CD4-positive, alpha-beta T cell treated with Interleukin-4 for 4 hours (primary cell): ENCODE measurements at places on chromosomes 5 and 9.

GRCh38 chr5:109143031-109143430 is 266.7 kb downstream of the PJA2 start:
- no peak for DNase-seq

DNA sequence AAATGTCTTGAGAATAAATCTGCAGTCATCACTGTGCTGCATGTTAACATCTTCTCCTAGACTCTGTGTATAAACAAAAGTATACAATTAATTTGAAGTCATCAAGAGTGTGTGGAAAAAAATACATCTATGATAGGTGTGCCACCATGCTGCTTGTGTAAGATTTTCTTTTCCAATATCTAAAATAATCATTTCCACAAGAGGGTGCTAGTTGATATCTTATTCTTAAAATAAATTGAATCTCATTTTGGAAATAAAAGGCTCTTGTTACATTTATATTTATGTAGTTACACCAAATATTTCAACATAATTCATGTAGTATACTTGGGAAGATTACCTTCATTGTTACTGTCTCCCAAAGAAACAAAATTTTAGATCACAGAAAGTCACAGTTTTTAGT is 14.1 kb upstream of the MOCS2 start:
- no peak for DNase-seq

- no peak for DNase-seq
Measured at GRCh38 chr5:60355181-60355580, 344.8 kb downstream of the DEPDC1B start.

- no peak for DNase-seq
Measured at GRCh38 chr9:89659891-89660685, 55.3 kb downstream of the GADD45G start.

DNA sequence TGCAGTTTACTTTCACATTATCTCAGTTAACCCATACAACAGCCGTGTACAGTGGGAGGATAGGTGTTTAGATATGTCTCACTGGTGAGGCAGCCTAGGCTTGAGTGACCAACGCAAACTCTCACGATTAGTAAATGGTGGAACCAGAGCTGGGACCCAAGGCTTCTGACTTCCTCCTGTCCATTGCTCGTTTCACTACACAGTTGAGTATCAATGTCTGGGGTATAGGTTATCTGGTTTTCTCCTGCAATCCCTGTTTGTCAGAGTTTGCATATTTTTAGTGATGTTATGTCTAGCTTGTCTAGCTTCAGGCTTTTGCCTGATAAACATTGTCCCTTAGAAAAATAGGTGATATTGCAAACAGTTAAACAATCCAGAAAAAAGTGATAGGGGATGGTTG is 62.6 kb downstream of the NUP214 start:
- no peak for DNase-seq

- no peak for DNase-seq
Measured at GRCh38 chr5:153447534-153447933, 42.9 kb upstream of the GRIA1 start.

- no peak for DNase-seq
Measured at GRCh38 chr9:120490888-120491595, 88.9 kb downstream of the CDK5RAP2 start.

DNA sequence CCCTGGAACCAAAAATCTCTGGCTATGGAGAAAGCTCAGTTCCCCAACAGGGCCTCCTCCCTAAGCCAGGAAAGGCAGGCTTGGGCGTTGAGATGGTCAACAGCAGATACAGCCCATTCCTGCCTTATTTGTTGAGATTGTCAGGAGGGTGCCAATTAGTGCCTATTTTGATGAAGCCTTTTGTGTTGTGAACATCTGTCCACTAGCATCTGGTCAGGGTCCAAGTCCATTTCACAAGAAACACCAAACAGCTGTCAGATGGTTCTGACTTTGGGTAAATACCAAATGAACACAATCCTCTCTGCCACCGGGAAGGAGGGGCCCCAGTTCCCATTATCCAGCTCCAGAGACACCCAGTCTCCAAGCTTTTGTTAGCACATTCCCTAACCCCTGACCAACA is 19.9 kb downstream of the SEMA6A start:
- DNase-seq: no peak

- DNase-seq: no peak
Measured at GRCh38 chr9:35606138-35606504, 1.1 kb downstream of the TESK1 start.

DNA sequence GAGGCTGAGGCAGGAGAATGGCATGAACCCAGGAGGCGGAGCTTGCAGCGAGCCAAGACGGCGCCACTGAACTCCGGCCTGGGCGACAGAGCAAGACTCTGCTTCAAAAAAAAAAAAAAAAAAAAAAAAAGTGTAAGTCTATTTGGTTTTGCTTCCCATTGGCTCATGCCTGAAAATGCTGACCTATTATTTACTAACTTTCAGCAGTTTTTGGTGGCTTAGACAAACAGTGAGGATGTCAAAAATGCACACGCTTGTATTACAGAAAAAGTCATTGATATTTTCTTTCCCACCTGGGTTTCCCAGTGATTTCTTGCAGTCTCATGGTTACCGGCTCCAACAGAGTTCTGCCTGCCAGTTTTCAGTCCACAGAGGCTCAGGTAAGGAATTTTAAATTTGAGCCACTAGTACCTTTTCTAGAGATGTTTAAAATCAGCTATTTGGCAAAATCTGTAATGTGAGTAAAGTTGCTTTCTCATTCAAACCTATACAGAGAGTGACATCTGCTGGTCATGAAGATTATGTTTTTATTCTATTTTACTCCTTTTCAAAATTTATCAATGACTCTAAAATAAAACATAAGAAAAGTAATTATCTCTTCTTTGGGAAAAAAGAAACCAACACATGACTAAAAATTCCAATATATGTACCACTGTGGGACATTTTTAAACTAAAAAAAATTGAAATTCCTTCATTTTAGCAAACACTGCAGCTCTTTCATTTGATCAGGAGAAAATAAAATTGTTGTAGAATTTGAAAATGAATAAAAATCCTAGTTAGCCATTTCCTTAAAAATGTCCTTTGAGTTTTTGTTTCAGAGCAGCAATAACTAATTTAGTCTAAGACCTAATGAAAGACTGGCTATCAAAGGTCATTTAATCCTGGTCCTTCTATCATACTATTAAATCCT is 8.8 kb downstream of the FAM200C start:
- peak; percentile 42 for DNase-seq

- no peak for DNase-seq
Measured at GRCh38 chr5:4082966-4083564, 487.4 kb downstream of the IRX1 start.

- DNase-seq: no peak
Measured at GRCh38 chr5:16757146-16757545, 140.3 kb upstream of the RETREG1 start.

DNA sequence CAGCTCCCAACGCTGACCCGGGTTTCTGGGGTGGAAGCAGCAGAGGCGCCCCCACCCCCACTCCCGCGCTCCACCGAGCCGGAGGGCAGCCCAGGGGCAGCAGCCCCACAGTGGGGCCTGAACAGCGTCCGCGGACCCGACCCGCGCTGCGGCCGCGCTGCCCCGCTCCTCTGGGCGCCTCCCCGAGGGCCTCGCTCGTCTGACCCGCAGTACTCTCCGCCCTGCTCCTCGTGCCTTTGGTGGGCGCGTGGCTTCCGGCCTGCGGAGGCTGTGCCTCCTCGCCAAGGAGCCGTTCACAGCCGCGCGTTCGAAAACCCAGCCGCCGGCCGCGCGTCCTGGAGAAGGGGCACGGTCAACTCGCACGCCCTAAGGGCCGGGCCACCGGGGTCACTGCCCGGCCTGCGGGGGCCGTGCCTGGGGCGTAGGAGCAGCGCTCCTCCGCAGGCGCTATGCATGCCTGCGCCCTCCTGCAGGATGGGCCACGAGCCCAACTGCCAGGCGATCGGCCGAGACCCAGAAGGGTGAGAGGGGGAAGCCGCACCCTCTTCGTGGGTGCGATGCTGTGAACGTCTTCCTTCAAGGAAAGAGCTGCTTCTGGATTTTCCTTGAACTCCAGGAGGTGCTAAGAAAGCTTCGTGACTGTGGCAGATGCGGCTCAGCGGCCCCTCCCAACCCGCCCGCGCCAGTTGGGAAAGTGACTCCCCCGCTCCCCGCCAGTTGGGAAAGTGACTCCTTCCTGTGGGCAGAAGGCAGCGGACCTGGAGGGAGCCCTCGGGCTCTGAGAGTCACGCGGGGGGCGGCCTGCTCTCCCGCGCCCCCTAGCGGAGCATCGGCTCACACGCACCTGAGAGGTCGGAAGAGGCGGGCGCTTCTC is 82.7 kb downstream of the HSD17B3 start:
- peak; percentile 22 for DNase-seq

- no peak for DNase-seq
Measured at GRCh38 chr5:88736494-88736893, 146.5 kb downstream of the MEF2C start.

DNA sequence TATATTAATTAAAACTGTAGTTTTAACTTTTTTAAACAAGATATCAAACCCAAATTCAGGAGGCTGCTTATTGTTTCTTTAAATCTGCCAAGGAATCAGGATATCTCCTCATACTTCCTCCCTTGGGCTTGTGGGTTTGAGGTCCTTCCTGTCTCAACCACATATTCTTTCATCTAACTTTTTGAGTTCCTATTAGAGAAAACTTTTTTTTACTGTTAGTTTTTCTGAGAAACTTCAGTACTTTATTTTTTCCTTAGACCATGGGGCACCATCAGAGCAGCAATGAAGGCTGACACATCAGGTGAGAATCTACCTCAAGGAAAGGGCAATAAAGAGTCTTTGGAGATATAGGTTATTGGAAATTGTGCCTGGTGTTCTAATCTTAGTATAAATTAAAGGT is 56.7 kb downstream of the TSSK1B start:
- peak; percentile 42 for DNase-seq

- peak; percentile 65 for DNase-seq
Measured at GRCh38 chr5:134525683-134526482, 413 bp downstream of the JADE2 start.

DNA sequence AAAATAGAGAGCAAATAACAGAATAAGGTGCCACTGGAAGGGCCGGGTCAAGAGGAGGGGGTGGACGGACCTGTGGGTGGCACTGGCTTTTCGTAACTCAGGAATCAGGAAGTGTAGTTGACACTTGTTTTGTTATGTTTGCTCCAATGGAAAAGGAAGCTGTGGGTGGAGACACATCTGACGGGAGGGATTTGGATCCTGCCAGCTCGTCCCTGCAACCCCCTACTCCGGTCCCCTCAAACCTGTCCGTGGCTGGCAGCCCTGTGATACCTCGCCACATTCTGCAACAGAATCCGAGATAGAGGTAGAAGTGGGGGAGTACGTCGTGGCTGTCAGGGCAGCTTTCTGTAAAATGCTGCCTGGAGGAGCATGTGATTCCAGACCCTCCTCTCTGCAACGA is 104.2 kb upstream of the IER5L start:
- DNase-seq: no peak

DNA sequence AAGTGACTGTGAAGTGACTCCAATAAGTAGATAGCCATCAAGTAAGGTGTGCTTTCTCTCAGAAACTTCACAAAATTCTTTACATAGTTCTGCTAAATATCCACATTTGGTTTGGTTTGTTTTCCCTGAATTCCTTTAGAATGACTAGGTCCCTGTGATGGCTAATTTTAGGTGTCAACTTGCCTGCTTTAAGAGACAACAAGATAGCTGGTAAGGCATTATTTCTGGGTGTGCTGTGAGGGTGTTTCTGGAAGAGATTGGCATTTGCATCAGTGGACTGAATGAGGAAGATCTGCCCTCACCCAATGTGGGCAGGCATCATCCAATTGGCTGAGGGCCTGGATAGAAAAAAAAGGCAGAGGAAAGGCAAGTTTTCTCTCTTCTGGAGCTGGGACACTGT is 8.3 kb upstream of the PTBP3 start:
- no peak for DNase-seq

- DNase-seq: no peak
Measured at GRCh38 chr5:69293882-69294281, 38.7 kb downstream of the CCDC125 start.

GRCh38 chr5:76861612-76862011 is 11.8 kb downstream of the S100Z start:
- no peak for DNase-seq

GRCh38 chr5:44637916-44638869 is 170.6 kb upstream of the MRPS30 start:
- no peak for DNase-seq

GRCh38 chr9:135065151-135065550 is 22.3 kb upstream of the OLFM1 start:
- no peak for DNase-seq

GRCh38 chr9:5052838-5053237 is 67.8 kb downstream of the JAK2 start:
- DNase-seq: no peak

- DNase-seq: no peak
Measured at GRCh38 chr9:16076511-16076910, 523.7 kb downstream of the CCDC171 start.

GRCh38 chr9:120107138-120107537 is 472.8 kb downstream of the CDK5RAP2 start:
- no peak for DNase-seq

DNA sequence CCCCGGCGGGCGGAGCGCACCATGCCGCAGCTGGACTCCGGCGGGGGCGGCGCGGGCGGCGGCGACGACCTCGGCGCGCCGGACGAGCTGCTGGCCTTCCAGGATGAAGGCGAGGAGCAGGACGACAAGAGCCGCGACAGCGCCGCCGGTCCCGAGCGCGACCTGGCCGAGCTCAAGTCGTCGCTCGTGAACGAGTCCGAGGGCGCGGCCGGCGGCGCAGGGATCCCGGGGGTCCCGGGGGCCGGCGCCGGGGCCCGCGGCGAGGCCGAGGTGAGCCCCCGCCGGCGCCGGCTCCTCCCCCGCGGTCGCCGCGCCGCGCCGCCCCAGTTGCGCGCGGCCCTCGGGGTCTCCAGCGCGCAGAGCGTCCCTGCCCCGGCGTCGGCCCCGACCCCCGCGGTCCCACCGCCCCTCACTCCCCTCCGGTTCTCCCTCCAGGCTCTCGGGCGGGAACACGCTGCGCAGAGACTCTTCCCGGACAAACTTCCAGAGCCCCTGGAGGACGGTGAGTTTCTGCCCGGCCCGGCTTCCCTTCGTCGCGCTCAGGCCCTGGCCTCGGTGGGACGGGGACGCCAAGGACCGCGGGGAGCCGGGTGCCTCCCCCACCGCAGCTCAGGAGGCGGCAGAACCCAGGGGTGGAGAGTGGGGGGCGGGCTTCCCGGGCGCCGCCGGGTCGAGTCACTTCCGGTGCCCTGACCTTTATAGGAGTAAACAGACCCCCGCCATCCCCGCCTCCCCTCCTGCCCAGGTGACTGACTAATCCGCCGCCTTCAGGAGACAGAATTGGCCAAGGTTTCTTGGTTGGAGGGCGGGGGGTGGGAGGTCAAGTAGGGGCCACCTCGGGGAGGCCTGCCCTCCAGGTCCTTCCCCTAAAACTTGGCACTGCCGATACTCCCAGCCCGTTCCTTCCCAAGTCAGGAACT is 665 bp downstream of the TCF7 start:
- peak; percentile 90 for DNase-seq

DNA sequence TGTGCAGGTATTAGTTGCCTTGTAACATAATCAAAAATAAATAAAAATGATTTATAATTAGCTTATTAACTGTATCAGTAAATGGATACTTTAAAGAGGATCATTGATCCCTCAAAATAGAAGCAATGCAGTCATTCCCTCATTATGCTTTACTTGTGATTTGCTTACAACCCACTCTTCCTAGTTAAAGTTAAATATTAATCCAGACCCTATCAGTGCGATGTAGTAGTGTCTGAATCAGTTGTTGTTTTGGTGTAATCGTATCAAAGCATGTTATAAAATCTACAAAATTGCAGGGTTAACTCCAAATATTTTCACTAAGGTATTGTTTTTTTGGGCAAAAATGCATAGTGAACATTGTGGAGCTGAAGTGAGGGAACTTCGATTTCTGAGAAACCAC is 17.6 kb downstream of the TENT4A start:
- no peak for DNase-seq

GRCh38 chr5:178355671-178356070 is 123.1 kb upstream of the PHYKPL start:
- DNase-seq: no peak

- DNase-seq: no peak
Measured at GRCh38 chr5:6728011-6728794, 15.0 kb downstream of the TENT4A start.
